ENCODE measurements at places on chromosomes 16 and 17. TPM values are rescaled to one million over a fixed set of nuclear protein-coding genes. Genes with fewer than 3 reads are reported as not detected.

Gene HS3ST2
- 0.32 TPM for total RNA-seq

Gene MYH3
- total RNA-seq: 0.51 TPM

Gene GPRC5B
- total RNA-seq: 80.2 TPM

Gene FTO
- total RNA-seq: 105 TPM

DNA sequence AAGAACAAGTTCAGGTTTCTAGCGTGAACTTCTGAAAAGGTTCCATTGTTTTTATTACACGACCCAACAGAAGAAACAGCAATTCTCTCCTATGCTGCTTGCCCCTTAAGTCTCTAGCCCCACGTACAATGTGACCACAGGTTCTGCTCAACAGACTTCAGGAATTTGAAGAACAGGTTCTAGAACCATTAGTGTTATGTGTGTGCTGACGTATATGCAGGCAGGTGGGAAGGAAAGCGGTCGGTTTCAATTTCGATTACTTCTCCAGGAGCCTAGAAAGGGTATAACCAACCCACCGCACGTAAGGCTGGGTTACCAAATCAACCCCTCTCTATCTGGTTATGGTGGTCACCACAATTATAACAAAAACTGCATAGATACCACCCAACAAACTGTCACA lies 39.4 kb downstream of the XPO6 start:
- DNase-seq: no peak

Gene RUNDC3A
- 0.94 TPM for total RNA-seq
